Activated T-cell treated with anti-CD3 and anti-CD28 coated beads for 1 hour (primary cell): ENCODE measurements at places on chromosomes 3 and 15.

DNA sequence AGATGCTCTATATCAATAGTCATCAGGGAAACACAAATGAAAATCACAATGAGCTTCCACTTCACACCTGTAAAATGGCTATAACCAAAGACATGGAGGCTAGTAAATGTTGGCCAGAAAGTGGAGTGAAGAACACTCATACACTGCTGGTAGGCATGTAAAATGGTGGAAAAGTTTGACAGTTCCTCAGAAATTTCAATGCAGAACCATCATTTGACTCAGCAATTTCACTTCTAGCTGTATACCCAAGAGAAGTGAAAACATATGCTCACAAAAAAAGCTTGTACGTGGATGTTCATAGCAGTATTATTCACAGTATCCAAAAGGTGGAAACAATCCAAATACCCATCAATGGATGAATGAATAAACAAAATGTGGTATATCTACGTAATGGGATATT, 19.2 kb upstream of the TOP2B start:
- DNase-seq: no peak

GRCh38 chr3:190646996-190647395, 133.1 kb downstream of the IL1RAP start:
- DNase-seq: no peak

DNA sequence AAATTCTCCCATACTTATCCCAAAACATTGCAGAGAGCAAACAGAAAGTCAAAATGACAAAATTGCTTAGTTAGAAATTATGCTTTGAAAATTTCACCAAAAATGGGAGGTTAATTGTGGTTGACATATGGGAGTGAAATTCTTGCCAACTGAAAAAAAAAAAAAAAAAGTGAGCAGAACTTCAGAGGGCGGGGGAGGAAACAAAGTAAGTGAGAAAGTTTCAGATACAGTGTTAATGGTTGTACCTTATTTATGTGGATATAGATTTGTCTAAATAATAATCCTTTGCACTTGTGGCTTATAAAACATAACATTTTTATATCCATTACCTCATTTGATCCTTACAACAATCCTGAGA, 91.5 kb upstream of the RAP2B start:
- DNase-seq: no peak

- DNase-seq: no peak
These were observed 313.2 kb downstream of the POLQ start for GRCh38 chr3:121232309-121233225.

DNA sequence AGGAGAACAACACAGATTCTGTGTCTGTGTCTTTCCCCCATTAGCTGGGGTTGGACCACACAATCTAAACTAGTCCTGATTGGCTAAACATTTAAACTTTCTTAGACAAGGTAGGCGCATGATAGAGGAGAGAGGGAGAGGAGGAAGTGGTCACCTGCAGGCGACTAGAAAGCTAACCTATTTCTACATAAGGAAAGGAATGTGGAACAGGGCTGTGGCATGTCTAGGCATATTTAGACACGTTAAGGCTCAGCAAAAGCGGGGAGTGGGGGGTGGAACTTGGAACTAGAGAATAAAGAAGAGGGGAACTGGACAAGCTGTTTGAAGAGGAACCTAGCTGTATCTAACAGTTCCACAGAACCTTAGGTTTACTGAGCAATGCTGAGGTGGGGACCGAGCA, 12.8 kb downstream of the LRRC28 start:
- DNase-seq: no peak

DNA sequence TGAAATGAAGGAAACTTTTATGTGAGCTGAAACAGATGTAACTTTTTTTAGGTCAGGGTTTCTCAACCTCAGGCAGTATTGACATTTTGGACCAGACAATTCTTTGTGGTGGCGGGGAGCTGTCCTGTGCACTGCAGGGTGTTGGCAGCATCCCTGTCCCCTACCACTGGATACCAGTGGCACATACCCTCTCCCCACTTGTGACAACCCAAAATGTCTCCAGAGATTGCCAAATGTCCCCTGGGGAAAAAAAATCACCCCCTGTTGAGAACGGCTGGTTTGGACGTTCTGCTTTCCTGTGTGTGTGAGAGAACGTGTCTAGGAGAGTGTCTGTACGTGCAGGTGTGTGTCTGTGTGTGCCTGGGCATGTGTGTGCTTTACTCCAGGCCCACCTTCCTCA, 30.7 kb upstream of the GRIP2 start:
- DNase-seq: no peak

DNA sequence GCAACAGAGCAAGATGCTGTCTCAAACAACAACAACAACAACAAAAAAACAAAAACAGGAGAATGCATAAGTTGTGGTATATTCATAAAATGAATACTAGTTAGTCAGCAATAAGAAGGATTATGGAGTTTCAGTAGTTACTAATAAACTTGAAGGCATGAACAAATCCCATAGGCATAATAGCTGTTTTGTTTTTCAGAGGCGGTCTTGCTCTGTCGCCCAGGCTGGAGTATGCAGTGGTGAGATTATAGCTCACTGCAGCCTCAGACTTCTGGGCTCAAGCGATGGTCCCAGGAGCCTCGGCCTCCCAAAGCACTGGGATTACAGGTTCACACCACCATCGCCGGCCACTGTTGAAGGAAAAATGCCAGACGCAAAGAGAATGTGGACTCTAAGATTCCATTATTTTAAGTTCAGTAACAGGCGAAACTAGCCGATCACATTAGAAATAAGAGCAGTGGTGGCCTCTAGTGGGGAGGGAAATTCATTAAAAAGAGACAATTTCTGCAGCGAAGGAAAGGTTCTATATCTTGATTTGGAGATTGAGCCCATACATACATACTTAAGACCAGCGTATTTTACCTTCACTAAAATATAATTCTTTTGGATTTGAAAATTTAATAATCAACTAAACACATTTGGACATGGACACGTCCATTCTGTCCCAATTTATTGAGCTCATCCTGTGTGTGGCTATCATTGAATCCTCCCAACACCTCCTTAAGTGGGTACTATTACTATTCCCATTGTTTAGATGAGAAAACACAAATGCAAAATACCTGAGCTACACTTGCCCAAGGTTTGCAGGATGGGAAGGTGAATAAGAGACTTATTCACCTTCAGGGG, 27.4 kb upstream of the HDAC11 start:
- peak; percentile 24 for DNase-seq

- DNase-seq: no peak
These were observed 45.6 kb downstream of the DLEC1 start for GRCh38 chr3:38084334-38085310.

GRCh38 chr3:183161552-183162336, 790 bp downstream of the LAMP3 start:
- DNase-seq: no peak

GRCh38 chr3:43908456-43908855, 217.7 kb downstream of the ABHD5 start:
- DNase-seq: no peak

DNA sequence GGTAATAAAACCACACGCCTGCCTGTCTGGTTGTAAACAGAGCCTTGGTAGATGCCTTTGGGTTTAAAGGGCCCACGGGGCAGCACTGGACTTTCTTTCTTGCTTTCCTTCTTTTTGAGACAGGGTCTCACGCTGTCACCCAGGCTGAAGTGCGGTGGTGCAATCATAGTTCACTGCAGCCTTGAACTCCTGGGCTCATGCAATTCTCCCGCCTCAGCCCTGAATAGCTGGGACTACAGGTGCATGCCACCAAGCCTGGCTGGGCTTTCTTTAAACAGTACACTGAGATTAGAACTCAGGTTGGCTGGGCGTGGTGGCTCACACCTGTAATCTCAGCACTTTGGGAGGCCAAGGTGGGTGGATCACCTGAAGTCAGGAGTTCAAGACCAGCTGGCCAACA, 42.2 kb downstream of the POC1A start:
- no peak for DNase-seq

GRCh38 chr3:148938936-148939335, 52.4 kb upstream of the GYG1 start:
- no peak for DNase-seq

GRCh38 chr3:106860182-106860581, 517.1 kb upstream of the CCDC54 start:
- DNase-seq: no peak

DNA sequence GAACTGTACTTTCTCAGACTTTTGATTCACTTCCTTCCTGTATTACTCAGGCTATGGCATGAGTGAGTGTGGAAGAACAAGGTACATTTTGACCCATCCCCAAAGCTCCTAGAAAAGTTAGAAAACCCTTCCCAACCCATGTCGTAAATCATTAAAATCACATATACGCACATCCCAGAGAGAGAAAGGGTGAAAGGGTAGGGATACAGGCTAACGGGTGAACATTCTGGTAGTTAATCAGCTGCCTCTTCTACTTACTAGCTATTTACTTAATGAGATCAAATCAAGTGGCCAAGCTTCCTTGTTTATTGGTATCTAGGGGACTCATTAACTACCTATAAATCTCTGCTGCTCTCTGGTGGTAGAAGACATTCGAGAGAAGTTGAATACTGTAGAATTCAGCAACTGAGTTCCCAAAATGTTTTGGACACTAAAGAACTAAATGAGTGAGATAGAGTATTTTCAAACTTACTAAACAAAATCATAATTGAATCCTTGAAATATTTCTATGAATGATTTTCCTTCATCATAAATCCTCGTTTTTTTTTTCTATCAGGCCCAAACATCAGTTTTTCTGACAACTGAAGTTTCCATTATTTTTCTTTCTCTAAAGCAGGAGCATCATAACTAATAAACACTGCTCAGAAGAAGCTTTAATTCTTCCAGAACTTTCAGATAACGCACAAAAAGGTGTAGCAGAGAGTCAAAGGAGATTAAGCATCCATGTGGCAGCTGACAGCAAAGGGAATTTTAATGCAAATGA, 124.2 kb downstream of the IMPG2 start:
- no peak for DNase-seq

GRCh38 chr15:82045179-82045891, 483 bp downstream of the MEX3B start:
- no peak for DNase-seq

- no peak for DNase-seq
These were observed 271.0 kb upstream of the TBL1XR1 start for GRCh38 chr3:177468331-177468730.

DNA sequence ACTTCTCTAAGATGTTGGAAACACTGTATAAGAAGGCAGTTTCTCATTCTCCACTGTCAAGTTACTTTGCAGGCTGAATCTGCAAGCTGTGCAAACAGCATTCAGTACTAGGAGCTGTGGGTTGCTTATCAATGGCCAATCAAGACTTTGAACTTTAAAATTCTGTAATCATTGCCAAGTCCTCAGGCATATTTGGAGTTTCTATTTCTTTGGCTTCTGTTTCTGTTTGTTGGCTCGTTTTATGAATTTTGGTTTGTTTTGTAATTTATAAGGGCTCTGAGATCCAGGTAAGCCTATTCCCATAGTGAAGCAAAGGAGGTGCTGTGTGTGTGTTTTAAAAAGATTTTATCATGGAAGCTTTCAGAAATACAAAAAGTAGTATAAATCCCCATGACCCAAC, 32.1 kb downstream of the TLNRD1 start:
- DNase-seq: no peak

DNA sequence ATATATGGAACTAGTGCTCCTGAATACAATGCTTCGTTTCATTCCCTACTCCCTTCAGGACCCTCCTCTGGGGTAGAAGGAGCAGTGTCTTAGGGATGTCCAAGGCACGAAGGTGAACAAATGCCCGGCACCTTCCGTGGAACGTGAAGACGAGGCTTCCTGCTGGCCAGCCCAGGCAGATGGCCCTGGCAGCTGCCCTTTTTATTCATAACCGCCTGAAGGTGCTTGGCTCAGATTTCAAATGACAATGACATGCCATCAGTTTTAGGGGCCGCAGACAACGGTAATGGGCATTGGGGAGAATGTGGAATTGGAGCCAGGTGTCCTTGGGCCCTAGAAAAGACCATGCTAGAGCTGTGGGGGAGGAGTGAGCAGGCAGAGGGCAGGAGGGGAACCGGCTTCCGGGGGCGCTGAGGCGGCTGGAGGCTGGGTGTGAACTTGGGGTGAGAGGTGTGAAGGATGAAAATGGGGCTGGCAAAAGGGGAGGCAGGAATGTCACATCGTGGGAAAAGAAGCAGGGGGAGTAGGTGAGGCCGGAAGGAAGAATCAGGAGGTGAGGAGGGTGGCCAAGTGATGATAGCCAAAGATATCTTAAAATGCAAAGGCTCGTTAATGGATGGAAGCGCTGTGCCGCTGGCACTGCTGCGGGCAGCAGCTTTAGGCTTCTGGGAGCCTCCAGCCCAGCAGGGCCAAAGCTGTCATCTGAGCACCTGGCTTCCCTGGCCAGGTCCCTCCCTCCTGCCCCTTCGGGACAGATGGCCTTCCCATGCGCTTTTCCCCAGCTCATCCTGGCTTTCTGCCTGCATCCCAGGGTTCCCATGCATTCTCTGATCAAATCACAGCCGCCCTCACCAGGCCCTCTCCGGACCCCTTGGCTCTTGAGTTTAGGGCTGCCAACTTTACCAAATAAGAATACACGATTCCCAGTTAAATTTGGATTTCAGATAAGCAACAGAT, 93.7 kb downstream of the TMEM266 start:
- no peak for DNase-seq

- DNase-seq: no peak
These were observed 108.0 kb upstream of the PRR20G start for GRCh38 chr3:127395663-127396355.

- DNase-seq: peak; percentile 89
These were observed at the start of gene TNIK for GRCh38 chr3:171459942-171460724. Gene TNIK (minus strand): TSS chr3:171460405. CDS start chr3:171460063, 342 bp downstream.

- DNase-seq: no peak
These were observed 39.9 kb upstream of the TBL1XR1 start for GRCh38 chr3:177237206-177237605.

- no peak for DNase-seq
These were observed 83.5 kb downstream of the C3orf70 start for GRCh38 chr3:185069037-185070030.

DNA sequence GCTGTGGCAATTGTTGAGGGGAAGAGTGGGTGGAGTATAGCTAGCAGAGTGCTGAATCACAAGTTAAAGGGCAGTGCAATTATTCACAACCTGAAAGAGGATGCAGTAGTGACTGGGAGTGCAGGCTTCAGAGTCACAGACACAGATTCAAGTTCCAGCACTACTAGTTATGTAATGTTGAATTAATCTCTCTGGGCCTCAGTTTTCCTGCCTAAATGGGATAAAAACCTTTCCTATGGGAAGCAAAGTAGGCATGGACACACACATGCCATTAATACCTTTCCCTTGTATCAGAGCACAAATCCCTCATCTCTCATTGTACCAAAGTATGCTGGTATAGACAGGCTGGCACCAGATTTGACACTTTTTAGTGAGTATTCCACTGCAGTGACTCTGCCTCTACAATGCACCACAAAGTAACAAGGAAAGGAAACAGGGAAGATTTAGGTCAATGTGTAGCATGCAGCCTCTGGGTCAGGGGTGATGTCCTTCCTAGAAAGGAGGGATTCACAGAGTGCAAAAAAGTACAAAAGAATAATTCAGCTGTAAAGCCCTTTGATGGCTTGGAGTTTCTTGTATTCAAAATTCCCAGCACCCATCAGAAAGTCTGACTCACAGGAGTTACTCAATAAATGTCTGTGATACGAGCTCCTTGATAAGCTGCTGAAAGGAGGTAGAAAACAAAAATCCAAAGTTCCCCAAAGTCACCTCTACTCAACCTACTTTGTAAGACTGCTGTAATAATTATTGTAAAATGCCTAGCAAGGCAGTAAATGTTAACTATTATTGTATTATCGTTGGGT, 507.5 kb upstream of the TGFBR2 start:
- DNase-seq: no peak
